ENCODE measurements at places on chromosomes 16 and 17. TPM values are rescaled to one million over a fixed set of nuclear protein-coding genes. Genes with fewer than 3 reads are reported as not detected.

GRCh38 chr17:60887614-60888028, 210.0 kb downstream of the BCAS3 start:
- no peak for DNase-seq

DNA sequence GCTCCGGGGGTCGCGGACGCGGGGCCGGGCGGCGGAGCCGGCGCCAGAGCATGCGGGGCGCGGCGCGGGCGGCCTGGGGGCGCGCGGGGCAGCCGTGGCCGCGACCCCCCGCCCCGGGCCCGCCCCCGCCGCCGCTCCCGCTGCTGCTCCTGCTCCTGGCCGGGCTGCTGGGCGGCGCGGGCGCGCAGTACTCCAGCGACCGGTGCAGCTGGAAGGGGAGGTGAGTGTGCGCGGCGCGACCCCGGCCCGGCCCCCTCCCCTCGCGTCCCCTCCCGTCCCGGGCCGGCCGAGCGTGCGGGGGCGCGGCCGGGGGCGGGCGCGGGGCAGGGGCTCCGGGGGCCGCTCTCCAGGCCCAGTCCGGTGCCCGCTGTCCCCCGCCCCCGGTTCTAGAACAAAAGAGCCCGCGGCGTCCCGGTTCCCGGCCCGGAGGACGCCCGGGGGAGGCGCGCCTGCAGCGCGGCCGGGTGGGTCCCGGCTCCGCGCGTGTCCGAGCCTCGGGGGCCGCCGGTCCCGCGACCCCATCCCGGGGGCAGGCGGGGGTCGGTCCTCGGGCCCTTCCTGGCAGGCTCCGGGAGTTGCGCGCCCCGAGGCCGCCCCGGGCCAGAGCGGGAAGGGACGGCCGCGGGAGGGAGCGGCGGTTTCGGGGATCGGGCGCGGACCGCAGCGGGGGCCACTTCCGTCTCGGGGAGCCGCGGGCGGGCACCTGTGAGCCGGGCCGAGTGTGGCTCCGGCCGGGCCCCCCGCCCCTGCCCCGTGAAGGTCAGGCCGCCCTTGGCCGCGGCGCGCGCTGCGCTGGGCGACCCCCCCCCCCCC, 563 bp downstream of the METRNL start:
- DNase-seq = peak; percentile 64

GRCh38 chr16:66689282-66689681, 7.3 kb downstream of the CMTM4 start:
- no peak for DNase-seq

DNA sequence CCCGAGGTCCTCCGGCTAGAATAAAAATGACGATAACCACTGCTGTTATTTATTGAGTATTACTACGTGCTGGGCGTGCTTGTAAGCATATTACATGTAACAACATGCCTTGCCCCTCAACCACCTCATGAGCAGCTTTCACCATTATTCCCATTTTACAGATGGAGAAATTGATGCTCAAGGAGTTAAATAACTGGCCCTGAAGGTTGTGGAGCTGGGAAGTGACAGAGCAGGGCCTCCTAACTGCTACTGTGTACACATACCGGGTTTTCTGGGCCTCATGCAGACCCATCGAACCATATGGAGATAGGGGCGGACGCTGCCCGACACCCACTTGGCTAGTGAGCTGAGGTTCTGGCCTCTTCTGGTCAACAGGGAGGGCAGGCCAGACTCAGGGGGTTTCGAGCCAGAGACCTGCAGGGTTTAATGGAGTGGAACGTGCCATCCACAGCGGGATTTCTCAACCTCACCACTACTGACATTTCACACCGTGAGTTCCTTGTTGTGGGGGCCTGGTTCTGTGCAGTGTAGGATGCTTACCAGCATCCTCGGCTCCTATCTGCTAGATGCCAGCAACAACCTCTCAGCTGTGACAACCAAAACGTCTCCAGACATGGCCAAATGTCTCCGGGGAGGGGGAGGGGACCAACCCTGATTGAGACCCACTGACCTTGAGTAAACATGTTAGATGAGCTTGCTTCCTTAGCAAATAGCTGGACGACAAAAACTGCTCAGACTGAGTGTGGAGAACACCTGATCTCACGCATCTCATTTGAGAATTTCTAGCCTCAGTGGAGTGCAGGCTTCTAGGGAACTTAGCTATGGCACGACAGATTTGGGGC, 432.0 kb downstream of the SLC39A11 start:
- no peak for DNase-seq

DNA sequence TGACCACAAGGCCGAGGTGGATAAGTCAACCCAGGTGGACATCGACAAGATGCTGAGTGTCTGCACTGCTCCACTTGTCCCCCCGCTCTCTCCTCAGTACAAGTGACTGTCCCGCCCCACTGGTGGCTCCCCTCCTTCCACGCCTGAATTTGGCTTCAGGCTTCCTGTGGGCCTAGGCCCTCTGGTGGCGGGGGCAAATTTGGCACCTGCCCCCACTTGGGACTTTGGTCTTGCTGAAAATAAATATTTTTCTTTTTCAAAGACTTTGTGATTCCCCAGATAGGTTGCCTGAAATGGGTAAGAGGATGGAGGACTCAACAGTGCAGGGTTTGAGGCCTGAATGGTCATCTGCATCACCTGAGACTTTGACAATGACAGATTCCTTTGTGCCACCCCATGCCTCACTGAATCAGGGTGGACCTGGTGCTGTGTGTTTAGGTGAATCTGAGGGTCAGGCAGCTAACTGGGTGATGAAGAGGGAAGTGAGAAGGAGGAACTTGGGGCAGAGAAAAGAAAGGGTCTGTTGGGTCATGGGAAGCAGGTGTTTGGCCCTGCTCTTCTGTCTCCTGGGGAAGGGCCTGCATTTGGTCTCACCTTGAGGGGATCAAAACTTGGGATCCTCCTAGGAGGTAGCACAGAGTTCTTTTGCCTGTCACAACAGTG, 2.0 kb downstream of the C16orf86 start:
- DNase-seq = peak; percentile 56

DNA sequence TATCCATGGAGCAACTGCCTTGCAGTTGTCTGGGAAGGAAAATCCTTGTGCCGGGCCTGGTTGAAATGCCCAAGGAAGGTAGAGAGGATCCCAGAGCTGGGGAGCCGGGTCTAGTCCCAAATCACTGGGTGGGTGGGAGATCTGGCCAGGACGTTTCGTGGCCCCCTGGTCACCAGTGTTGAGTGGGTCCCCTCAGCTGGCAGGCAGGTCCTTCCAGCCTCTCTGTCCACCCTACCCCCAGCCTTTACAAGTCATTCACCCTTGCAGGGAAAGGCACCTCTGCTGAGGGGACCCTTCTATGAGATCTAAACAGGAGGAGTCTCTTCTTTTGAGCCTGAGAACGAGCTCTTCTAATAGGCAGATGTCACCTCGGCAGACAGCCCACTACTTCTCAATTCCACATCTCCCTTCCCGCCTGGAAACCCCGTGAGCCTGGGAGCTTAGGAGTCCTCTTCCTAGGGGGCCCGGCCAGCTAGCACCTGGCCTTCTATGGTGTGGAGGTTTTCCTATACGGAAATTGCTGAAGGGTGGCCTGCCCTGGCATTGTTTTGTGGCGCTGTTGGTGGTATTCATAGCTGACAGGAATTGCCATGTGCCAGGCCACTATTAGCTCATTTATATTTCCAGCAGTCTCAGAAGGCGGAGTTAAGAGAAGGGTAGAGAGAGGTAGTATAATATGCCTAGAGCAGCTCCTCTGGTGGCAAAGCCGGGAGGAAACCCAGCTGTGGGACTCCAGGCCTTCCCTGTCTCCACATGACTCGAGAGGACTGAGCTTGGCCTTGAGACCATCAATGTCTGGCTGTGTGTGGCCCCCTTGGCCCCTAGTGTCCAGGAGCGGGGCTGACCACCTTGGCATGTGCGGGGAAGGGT, 13.3 kb downstream of the MPRIP start:
- no peak for DNase-seq

The CACNA1G gene
- total RNA-seq = not detected

Measured in natural killer cell (primary cell).